ENCODE measurements at places on chromosomes 12 and 14.

DNA sequence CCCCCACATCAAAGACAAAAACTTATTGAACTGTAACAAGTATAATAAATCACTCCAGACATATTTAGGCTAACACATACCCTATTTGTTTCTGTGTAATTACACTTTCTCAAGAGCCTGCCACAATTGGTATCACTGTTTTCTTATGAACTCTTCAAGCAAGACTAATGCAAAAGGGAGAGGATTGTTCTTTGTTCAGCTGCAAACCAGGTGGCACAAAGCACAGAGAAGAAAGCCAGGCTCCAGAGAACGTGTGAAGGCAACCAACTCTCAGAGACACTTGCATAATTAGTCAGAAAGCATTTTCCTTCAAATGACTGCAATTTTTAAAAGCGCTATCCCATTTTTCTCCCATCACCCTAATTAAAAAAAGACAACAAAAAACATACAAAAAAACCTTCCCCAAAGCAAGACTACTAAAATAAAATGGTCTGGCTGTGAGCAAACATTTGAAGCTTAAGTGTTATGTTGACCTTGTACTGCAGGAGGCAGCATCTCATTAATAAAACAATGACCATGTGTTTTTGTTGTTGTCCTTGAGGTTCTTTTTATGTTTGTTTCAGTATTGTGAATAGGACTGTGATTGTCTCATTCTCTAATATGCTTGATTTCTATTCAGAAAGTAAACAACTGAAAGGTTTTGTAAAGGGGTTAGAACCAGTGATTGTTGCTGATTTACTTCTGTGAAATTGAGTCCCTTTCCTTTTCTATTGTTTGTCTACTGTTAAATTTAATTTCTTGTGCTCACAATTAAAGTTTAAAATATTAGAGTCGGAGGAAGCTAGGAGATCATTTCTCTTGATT, 452.7 kb upstream of the PDE3A start:
- peak; percentile 58 for DNase-seq

GRCh38 chr12:53050426-53051057, 677 bp downstream of the TNS2 start:
- DNase-seq, result no peak

GRCh38 chr14:75627406-75627805, 33.3 kb downstream of the ERG28 start:
- DNase-seq, result no peak

DNA sequence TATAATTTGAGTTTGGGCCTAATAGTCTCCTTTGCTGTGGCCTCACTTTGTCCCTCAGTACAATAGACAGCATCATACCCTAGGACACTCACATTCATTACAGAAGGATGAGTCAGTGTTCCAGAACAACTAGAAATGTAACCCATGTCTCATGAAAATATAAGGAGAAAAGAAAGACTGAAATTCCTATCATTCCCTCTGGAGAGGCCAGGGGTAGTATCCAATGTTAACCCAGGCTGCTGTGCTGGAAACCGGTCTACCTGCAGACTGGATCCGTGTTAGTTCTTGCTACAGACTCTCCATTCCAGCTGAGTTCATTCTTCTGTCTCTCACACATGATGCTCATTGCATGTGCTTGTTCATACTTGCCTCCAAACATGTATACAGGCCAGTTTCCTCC, 75.8 kb upstream of the HOXC13 start:
- DNase-seq, result peak; percentile 8

- peak; percentile 74 for DNase-seq
These were observed 323 bp downstream of the VTI1B start for GRCh38 chr14:67674139-67674479.

- DNase-seq, result no peak
These were observed 6.8 kb upstream of the ATG14 start for GRCh38 chr14:55418411-55418810.

DNA sequence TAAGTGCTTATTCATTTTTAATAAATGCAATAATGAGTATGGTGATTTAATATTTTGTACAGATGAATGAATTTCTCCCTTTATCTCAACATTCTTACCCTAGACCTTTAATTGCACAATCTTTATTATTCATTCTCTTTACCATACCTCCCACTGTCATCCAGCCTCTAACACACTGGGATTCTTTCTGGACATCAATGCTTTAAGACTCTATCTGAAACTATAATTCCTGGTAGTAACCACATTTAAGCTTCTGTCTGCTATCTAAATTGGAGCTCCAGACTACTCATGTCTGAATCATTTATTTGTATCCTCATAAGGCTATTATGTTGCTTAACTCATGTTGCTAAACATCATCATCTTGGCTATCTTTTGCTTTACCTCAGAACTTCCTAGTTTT, 270.2 kb downstream of the ALG10B start:
- DNase-seq, result no peak

- DNase-seq, result no peak
These were observed 57.4 kb downstream of the AACS start for GRCh38 chr12:125122668-125123067.

- DNase-seq, result no peak
These were observed 44.7 kb upstream of the GALNT9 start for GRCh38 chr12:132373901-132374611.

- no peak for DNase-seq
These were observed 33.3 kb downstream of the TDG start for GRCh38 chr12:103998976-103999375.

DNA sequence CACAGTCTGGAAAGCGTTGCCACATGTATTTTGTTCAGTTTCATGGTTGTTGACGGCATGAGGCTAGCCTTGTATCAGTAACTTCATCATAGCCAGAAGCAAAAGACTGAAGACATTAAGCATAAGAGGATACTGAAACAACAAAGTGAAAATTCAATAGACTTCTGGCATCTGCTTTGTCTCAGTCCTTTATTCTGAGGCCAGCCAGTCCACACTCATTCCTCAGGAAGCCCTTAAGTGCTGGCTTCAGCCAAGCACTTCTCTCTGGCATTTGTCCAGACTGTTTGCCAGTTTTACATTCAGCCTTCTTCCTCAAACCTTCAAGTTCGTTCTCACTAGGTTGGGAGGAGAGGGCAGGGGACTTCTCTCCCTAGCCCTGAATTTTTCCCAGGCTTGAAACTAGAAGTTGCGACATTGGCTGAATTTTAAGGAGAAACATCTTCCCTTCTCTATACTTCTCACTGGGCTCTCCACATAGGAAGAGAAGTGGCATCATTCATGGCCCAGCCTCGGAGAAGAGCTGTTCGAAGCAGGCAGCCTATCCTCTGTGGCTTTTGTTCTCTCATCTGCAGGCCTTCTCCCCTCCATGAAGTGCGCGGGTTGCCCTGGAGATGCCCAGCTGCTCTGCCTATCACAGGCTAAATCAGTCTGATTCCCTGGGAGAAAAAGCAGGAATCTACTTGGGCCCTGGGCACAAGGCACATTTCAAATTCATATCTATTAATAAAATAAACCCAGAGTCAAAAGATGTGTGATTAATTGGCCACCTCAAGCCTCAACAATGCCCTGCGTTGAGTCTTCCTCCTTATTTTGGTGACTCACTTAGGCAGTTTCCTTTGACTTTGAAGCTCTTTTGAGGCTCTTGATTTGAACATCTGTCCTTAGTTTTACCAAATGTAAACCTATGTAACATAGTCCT, 130.9 kb upstream of the PLEKHA5 start:
- DNase-seq, result peak; percentile 84

DNA sequence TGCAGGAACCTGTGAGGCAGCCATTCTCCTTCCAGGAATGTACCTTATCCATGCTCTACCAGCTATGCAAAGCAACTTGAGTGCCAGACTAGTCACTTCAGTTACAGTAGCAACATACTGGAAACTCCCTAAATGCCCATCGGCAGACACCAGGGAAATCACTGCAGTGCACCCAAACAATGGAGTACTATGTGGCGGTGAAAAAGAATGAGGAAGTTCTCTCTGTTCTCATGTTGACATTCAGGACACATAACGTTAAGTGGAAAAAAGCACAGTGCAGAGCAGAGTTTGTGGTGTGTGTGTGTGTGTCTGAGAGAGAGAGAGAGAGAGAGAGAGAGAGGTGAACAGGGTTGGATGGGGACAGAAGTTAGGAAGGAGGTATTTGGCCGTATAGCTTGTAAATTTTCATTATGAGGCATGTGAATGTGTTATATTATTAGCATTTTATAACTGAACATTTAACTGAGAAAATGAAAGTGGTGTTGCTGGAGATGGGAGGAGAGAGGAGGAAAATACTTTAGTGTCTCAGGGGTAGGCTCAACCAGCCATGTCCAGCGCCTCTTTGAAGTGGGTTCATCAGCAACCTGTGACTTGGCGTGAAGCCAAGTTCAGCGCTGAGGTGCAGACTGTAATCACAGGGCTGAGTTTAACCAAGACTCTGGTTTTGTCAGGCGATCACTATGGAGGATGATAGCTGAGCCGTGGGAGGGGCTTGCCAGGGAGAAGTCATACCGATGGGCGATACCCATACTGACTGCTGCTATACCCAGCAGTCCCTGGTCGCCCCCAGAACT, 17.3 kb downstream of the TNFAIP2 start:
- DNase-seq, result no peak

DNA sequence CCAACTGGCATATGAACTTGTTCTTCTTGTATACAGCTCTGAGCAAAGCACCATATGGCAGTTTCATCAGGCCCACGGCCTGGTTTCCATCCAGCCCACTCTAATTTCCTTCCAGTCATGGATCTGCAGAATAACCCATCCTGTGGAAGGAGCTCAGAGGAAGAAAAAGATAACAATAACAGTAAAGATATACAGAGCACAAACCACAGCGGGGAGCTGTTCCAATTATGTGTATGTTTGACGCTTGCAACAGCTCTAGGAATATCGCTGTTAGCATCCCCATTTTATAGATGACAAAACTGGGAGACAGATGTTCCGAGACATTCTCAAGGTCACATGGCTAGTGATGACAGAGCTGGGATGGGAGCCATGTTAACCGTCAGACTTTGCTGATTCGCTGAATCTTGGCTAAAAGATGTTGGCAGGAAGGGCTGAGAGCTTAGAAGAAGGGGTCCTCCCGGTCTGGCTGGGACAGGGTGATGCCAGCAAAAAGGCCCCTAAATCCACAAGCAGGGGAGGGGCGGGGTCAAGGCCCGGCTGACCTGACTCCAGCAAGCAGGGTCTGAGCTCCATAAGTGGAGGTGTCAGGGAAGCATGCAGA, 34.4 kb upstream of the CIPC start:
- DNase-seq, result no peak

DNA sequence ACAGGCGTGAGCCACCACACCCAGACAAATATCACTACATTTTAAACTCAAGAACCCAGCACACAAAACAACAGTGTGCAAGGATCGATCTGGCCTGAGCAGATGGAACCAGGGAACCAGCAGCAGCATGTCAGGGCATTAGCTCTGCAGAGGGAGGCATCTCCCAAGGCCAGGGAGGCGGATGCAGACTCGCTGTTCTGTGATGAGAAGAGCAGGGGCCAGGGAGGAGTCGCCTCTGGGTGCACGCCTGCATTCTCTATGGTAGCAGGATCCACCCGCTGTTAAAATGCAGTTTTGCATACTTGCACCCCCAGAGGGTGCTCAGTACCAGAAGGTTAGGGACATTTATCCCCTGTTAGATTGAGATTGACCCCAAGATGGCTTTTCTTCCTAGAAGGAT, 17.9 kb downstream of the PGAM5 start:
- DNase-seq, result no peak

- DNase-seq, result peak; percentile 75
These were observed 7.6 kb downstream of the FCF1 start for GRCh38 chr14:74720526-74720925.

DNA sequence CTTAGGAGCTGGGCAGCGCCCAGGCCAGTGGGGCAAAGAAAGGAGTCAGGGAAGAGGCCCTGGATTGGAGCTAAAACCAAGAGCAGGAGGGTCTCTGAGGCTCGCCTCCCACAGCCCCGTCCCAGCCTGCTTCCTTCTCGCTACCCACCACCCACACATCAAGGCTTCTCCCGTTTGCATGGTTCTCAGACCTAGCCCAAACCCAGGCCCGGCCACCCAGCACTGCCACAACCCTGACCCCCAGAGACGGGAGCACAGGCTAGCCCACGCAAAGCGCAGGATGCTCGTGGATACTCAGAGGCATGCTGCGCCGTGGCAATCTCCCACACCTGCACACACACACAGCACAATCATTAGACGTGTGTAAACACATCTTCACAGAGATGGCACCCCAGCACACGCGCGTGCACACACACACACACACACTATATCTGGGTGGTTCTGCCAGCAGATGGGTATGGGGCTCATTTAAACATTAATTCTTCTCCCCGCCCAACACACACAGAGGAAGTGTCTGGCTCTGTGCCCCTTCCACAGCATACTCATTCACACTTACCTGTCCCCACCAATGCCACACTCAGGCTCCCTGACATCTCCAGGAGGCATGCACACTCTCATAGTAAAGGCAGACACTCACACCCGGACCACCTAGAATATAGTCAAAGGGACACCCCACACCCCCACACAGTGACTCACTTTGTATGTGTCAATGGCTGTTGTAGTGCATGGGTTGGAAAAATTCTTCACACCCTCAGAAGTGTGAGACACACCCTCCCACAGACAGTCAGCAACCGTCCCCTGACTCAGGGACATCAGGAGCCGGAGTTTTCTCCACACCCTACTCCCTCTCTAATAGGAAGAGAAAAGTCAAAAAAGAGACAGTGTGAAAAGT, 1.1 kb downstream of the CARMIL3 start:
- DNase-seq, result no peak

DNA sequence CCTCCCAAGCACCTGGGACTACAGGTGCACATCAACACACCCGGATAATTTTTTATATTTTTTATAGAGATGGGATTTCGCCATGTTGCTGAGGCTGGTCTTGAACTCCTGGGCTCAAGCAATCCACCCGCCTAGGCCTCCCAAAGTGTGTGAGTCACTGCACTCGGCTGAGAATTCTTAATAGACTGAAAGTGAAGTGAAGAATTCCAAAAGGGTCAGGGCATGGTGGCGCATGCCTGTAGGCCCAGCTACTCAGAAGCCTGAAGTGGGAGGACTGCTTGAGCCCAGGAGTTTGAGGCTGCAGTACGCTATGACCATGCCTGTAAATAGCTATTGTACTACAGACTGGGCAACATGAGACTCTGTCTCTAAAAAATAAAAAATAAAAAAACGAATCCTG, 43.7 kb downstream of the TCHP start:
- peak; percentile 27 for DNase-seq

DNA sequence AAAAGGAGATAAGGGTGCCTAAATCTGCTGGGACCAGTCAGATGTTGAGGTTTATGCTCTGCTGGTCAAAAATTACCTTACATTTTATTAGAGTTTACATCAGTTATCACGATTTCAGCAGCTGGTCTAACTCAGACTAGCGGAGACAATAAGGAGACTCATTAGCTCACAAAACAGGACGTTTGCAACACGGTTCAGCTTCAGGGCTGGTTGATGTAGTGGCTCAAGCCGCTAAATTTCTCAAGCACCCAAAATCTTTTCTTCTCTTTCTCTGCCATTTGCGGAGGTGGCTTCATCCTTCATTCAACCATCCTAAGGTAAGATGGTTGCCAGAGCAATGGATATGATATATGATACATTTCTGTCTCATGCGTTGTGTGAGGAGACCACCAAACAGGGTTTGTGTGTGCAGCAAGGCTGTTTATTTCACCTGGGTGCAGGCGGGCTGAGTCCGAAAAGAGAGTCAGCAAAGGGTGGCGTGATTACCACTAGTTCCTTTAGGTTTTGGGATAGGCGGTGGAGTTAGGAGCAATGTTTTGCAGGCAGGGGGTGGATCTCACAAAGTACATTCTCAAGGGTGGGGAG, 30.3 kb upstream of the CLIP1 start:
- DNase-seq, result no peak

All from fibroblast of skin of back (primary cell).